Right atrium auricular region (tissue), 2 donors: ENCODE measurements at places on chromosomes 4 and X.

GRCh38 chr4:10808591-10808990 is 124.0 kb upstream of the CLNK start:
- no peak for DNase-seq

GRCh38 chrX:31350808-31351074 is 278.9 kb upstream of the FTHL17 start:
- DNase-seq: no peak

DNA sequence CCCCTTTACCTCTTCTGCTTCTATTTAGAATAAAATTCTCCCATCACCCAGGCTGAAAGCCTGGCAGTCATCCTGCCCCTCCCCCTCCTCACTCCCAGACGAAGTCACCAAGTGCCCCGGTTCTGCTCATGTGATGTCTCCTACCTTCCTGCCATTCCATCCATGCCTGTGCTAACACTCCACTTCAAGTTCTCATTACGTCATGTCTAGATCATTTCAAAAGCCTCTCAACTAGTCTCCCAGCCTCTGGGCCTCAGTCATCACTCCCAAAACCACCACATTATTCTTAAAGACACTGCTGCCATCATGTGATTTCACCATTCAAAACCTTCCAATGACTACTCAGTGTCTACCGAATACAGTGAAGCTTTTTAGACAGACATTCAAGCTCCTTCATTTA is 17.2 kb upstream of the HOPX start:
- no peak for DNase-seq

GRCh38 chrX:13835825-13836224 is 18.9 kb upstream of the GPM6B start:
- no peak for DNase-seq

- DNase-seq: no peak
These were observed 5.0 kb downstream of the ARHGAP4 start for GRCh38 chrX:153921070-153921469.
